Stimulated activated CD4-positive, alpha-beta T cell treated with anti-CD3 and anti-CD28 coated beads, Interleukin-4, amount 100 ng/mL, for 48 hours (primary cell): ENCODE measurements at places on chromosomes 12 and 14.

DNA sequence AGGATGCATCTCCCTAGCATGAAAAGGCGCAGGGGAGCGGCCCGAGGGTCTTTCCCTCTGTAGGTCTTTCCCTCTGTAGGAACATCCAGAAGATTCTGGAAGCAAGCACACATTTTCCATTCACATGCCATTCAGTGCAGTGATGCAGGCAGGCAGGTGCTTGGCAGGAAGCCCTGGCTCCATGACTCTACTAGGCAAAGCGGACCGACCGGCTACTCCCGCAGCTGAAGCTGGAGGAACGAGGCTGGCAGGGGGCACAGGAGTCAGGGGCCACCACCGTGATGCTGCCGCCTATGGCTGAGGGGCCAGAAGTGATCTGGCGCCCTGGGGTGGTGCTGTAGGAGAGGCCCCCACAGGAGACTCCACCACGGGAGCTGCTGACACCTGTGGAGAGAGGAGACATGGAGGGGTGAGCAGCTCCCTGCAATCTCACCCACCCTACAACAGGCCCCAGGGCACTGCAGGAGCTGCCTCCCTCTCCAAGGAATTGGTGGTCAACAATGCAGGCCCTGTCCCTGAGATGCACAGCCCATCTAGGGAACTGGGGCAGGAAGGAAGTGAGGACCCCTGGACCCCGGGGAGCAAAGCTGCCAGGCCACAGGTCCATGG, 6.5 kb downstream of the KRT85 start:
- no peak for DNase-seq

DNA sequence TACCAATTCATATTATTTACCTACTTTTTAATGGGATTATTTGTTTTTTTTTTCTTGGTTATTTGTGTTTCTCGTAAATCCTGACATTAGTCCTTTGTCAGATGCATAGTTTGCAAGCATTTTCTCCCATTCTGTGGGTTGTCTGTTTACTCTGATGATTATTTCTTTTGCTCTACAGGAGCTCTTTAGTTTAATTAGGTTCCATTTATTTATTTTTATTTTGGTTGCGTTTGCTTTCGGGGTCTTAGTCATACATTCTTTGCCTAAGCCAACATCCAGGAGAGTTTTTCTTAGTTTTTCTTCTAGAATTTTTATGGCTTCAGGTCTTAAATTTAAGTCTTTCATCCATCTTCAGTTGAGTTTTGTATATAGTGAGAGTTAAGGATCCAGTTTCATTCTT, 289.9 kb downstream of the AKAP6 start:
- no peak for DNase-seq

DNA sequence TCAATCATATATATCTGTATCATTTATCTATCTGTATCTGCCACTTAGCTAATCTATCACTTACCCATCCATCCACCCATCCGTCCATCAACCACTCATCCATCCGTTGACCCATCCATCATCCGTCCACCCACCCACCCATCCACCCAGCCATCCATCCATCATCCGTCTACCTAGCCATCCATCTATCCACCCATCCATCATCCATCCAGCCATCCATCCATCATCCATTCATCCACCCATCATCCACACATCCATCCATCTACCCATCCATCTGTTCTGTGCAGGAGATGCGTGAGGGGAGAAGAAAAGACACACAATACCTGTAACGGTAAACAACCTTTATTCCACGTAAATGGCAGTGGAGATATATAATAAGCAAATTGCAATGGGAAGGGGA, 20.2 kb downstream of the NOC4L start:
- no peak for DNase-seq

DNA sequence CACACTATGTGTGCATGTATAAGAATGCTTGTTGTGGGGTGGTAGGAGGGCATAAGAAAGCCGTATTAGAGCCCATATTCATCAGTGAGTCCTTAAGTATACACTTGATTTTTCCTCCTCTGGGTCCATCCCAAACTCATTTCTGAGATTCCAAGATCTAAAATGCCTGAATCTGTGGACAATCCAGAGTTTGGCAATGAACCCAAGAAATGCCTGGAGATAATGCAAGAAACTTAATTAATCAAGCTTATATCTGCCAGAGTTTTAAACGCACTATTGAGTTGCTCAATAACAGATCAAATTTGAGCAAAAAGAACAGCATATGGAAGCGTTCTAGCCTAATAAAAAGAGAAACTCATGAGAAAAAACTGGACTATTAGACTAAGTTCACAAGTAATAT, 143.4 kb upstream of the NAV3 start:
- no peak for DNase-seq

DNA sequence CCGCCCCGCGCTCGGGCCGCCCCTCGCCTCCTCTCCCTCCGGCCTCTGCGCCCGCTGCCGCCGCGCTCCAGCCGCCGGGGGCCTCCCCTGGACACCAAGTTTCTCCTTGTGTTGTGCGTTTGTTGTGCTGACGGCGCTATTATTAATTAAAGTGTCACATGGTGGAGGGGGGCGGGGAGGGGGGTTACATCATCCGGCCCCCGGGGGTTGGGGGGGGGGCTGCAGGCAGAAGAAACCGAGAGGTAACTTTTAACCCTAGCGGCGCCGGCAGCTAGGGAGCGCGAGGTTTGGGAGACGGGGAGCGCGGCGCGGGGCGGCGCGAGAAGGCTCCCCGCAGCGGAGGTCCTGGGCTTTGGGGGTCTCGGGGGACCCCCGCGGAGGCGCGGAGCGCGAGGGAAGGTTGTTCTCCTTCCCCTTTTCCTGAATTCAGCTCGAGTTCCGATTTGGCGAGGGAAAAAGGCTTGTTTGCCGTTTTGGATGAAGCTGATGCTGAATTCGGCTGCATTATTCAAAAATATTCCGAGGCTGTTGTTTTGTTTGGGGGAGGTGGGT, at the start of gene HRK:
TSS of gene HRK (minus strand) at position 117 of the 552 bp plus-strand sequence. CDS start 134 bp downstream, outside the sequence.
- DNase-seq, result no peak

DNA sequence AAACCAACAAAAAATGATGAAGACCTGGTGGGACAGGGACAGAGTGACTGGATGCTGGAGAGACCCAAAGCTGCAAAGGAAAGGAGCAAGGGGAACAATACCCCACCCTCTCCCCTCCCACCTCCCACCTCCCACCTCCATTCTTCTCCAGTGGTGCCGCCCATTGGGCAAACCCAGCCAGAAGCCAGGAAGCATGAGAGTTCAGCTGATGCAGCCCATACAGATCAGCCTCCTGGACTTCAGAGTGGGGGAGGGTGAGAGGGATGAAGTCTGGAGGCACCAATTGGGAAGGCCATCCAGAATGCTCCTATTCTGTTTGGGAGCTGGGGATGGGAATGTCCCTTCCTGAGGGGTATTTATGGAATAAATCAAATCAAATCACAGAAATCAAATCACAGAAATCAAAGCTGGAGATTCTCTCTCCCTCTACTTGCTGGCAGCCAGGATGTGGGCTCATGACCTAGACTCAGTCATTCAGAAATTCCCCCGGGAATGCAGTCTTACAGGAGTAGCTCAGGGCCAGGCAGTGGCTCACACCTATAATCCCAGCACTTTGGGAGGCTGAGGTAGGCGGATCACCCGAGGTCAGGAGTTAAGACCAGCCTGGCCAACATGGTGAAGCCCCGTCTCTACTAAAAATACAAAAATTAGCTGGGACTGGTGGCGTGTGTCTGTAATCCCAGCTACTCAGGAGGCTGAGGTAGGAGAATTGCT, 31.1 kb downstream of the IRF2BPL start:
- DNase-seq, result no peak

GRCh38 chr12:105852496-105852895, 286.3 kb downstream of the NUAK1 start:
- DNase-seq, result no peak

DNA sequence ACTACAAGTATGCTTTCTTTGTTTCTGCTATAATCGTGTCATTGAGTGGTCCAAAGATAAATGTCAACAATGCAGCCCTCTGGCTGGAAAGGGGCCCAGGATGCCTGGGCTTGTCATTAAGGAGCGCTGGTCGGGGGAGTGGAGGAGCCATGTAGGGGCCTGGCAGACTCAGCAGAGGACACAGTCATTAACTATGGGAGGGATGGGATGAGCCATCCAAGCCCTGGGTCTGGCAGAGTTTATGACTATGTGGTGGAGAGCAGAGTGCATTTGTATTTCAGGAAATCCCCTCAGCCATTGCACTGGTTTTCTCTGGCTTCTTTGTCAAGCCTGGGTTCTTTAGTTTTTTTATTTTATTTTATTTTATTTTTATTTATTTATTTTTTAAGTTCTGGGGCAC, 243.1 kb downstream of the C12orf75 start:
- no peak for DNase-seq

DNA sequence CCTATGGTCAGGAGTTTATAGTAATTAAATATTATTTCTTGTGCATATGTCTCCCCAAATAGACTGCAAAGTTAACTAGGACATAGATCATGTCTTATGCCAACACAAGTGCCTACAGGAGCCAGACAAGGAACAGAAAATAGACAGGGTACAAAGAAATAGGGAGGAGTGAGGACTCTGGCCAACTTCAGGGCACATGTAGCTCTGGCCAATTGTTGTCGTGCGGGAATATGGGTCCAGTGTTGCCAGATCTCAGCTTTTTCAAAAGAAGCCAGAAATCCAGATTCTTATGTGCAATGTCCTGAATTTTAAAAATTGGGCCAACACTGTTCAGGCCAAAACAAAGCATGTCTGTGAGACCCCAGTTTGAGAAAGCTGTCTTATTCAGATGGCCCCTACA, 68.7 kb downstream of the RFX4 start:
- DNase-seq, result no peak

- no peak for DNase-seq
Observed at GRCh38 chr12:92908108-92908507, 21.0 kb downstream of the EEA1 start.

DNA sequence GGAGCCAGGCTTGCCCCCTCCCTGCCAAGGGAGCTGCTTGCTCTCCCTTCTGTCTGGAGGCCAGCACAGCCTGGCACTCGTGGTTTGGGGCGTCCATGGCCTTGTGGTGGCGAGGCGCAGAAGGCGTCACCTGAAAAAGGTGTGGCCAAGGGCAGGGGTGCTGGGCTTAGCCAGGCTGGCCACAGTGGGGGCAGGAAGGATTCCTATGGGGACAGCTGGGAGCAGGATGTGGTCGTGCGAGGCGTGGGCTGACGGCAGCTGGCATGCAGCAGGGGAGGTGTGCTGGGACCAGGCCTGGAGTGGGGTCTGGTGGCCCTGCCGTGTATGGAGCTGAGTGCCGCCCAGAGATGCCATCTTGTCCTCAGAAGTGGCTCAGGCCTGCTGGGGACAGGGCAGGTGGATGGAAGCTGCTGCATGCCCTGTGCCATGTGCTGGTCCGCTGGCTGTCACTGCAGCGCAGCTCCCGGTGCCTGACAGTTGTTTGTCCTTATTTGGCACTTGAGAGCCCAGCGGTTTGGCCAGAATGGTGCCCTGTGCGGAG, 30.0 kb downstream of the SH2B3 start:
- DNase-seq, result no peak

DNA sequence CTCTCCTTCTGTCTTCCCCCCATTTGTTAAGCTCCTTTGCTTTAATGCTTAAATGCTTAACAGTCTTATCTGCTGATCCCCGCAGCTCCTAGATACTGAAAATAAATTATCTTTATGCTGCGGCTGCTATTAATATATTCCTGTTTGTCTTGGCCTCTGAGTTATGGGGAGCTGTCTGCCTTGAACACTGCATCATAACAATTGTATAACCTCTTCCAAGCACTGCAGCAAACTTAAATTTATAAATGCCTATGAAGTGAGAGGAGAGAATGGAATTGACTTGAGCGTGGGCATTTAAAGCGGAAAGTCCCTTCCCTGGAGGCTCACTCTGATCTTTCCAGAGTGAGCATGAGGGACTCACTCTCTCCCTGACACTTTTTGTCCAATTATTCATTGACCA, 23.1 kb upstream of the DCP1B start:
- DNase-seq, result no peak

DNA sequence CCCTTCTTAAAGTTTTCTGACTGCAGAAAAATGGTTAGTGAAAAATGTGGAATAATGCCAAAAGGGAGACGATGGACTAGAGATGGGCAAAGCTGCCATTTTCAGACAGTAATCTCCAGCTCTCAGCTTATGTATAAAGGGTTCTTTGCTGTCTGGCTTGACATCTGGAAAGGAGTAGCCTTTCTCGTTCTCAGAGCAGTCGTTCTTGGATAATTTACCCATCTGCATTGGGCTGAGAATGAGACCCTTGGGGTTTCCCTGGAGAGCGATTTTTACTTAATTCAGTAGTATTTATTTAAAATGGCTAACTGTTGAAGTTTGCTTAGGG, 1.2 kb downstream of the NUDT4 start:
- DNase-seq, result no peak

- DNase-seq, result no peak
Observed at GRCh38 chr14:94345344-94346064, 22.4 kb upstream of the SERPINA6 start.

GRCh38 chr12:121592320-121592719, 11.5 kb upstream of the KDM2B start:
- DNase-seq, result no peak

DNA sequence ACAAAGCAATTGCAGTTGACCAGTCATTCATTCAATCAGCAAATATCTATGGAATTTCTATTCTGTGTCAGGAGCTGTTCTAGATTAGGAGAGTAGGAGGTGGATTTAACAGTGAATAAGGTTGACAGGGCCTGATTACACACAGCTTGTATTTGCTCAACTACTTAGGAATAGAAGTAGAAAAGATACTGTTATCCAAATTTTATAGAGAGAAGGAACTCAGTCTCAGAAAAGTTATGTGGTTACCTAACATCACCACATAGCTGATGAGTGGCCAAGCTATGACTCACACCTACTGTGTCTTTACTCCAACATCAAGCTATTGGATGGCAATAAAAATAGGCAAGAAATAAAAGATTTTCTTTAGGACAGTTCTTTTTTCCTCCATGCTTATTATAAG, 374.8 kb downstream of the RMST start:
- no peak for DNase-seq

- DNase-seq, result no peak
Observed at GRCh38 chr14:29351996-29352705, 575.5 kb downstream of the PRKD1 start.

- DNase-seq, result no peak
Observed at GRCh38 chr12:112807452-112807851, 15.9 kb downstream of the RPH3A start.
